CD4-positive, alpha-beta T cell treated with Interleukin-12 subunit alpha and Interleukin-12 subunit beta, for 1 hour (primary cell): ENCODE measurements at places on chromosomes 5 and 9.

DNA sequence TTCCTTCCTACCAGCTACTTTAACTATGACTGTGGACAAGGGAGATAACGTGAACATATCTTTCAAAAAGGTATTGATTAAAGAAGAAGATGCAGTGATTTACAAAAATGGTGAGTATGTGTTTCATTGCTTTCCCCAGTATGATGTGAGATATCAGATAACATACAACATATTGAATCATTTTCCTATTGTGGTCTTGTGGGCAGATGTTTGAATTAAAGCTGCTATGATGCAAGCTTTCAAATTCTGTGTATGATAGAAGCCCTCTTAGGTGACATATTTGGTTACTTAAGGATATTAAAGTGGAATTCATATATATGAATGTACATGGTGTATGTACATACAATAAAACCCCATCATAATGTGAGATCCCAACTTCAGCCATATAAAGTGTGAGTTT, 59.5 kb downstream of the TEK start:
- DNase-seq, result no peak

GRCh38 chr5:57650360-57651069, 167.9 kb upstream of the ACTBL2 start:
- DNase-seq, result peak; percentile 22

DNA sequence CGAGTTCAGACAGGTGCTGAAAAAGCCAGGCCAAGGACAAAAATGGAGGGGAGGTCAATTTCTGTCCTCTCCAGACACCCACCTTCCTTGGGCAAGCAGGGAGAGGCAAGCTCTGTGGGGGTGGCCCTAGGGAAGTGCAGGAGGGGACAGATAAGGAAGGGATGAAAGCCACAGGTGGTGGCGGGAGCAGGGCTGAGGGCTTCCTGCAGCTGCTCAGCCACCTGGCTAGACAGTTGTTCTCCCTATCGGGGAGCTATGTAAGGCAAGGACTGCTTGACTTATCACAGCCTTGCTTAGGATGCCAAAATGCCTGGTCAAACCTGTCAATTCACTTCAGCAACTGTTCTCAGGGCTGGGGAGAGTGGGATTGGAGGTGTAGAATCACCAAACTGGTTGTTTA, 266.1 kb downstream of the ZSWIM6 start:
- no peak for DNase-seq

DNA sequence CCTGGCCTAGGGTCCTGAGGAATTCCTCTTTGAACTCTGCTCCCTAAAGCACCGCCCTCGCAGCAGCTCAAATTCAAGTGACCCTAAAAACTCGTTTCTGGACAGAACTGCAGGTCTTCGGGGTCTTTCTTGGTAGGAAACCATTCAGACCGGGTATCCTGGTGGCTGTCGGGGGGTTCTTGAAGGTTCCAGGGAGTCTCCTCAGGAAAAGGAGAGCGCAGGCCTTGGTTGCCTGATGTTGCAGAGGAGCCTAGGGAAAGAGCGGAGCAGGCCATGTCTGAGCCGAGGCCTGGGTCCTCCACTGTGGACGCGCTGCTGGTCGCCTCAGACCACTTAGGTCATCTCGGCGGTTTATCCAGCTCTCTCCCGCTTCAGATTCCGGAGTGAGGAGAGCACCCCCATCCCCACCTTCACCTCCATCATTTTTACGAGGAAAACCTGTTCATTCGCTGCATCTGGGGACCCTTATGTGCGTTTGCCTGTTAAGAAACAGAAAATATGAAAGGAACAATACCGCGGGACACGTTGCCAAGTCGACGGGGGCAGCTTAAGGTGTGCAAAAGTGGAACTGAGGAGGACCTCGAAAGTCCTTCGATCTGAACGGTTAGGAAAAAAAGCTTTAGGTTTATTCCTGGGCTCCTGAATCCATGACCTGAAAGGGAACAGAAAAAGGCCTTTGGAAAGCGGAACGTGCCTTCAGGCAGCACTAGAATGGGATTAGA, 299.4 kb downstream of the PARP8 start:
- no peak for DNase-seq

DNA sequence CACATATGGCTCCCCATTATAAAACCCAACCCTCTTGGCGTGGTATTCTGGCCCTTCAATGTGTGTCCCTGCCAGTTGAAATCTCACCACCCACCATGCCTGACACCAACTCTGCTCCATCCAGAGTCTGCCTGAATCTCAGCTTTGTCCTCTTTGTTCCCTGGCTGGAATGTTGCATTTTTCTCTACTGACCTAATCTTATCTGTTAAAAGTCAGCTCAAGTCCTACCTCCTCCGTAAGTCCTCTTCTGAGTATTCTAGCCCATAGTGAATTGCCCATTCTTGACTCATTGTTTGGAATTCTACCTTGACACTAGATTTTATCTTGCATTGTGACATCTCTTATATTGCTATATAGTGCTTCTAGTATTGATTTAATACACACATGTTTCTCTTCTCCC, 207.1 kb upstream of the VLDLR start:
- no peak for DNase-seq

- DNase-seq, result no peak
These were observed 78.0 kb downstream of the ISOC1 start for GRCh38 chr5:129172580-129172979.
